HepG2 (cell line): ENCODE measurements at places on chromosomes 1 and 21.

DNA sequence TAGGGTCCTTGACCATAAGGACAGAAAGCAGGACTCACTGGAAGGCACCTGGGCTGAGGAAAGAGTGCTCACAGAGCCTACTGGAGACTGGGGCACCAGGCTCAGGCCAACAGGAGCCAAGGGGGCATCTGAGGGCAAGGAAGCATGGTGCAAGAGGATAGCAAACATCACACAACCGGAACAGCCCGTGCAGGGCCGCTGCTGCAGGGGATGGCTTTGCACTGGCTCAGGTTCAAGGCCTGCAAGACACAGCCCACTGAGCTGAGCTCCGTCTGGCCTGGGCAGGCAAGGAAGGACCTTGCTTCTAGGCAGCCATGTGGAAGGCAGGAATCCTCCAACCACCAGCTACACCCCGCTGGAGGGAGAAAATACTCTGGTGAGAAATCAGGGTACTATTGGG is 59.8 kb upstream of the KIF26B start:
- peak; percentile 37 for DNase-seq

DNA sequence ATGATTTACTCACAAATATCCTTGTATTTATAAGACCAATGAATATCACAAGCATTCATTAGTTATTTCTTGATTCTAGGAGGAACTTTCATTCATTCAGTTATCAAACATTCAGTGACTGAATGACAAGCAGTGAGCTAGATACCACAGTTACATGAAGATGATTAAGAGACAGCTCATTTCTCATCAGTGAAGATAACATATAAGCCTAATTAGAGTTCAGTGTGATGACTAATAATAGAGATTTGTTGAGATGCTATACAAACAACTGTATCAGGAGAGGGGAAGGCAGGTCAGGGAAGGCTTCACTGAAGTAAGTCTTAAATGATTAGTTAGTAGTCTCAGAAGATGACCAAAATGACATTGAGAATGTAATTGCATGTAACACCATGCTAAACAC is 14.6 kb upstream of the C1orf105 start:
- no peak for DNase-seq

DNA sequence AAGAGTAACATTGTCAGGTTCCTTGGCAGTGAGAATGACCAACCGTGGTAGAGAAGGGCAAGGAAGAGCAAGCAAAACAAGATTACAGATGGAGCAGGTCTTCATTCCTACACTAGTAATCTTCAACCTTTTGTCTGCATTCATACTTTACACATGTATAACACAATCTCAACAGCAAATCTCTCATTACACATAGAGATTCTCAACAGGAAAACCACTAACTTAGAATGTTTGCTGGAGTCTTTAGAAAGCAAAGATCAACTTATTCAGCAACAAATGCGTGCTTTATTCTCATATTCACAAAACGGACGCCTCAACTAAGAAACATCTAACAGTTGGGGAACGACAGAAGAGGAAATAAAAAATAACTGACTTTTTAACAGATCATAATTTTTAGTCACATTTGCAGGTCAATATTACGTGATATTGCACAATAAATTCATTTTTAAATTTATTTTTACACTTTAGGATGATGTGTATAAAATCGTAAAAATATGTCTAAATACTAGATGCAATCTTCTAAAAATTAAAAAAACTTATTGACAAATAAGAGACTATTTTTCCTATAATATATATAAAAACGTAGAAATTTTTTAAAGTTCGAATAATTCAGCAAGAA is 82.9 kb downstream of the ARID4B start:
- DNase-seq: no peak

GRCh38 chr1:185938396-185938795 is 204.2 kb downstream of the HMCN1 start:
- no peak for DNase-seq

- peak; percentile 36 for DNase-seq
Observed at GRCh38 chr1:212608959-212609700, 569 bp downstream of the ATF3 start.

DNA sequence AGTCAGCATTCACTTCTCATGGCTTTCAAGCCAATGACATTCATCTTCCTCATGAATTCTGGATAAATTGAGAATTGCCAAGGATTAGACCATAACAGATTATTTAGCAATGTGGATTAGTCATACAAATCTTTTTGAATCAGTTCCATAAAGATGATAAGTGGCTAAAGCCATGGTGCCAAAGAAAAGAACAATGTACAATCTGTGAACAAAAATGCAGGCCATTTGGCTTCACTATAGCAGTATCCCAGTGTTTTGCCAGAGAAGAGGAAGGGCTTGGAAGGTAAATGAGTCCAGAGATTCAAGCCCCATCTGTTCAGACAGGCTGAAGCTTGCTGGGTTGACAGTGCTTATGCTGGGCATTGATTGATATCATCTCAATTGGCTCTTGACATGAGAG is 376.4 kb upstream of the LRRC7 start:
- no peak for DNase-seq

GRCh38 chr1:168319691-168320090 is 39.0 kb downstream of the TBX19 start:
- no peak for DNase-seq
